Right ventricle myocardium inferior (tissue), 1 donor: ENCODE measurements at places on chromosomes 7 and 10. TPM values are rescaled to one million over a fixed set of nuclear protein-coding genes. Genes with fewer than 3 reads are reported as not detected.

DNA sequence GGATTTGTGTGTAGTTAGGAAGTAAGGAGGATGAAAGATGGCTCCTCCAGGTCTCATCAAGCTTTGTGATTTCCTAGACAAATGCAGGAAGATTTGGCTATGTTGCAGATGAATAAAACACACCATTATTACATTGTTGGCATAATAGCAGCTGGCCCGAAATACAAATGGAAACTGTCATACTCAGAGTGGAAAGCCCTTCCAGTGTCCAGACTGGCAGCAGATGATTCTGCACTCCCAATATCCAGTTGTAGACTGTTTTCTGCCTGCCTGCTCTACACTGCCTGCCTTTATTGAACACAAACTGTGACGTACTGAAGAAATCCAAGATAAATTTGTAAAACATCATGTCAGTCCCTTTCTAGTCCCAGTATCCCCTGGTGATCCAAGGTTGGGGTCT lies 99.7 kb upstream of the FZD1 start:
- no peak for DNase-seq

The TMEM176B gene
- total RNA-seq, result 43.1 TPM

The LIPN gene
- total RNA-seq, result not detected

- DNase-seq, result no peak
Observed at GRCh38 chr10:74156919-74157289, 5.9 kb downstream of the ADK start.

DNA sequence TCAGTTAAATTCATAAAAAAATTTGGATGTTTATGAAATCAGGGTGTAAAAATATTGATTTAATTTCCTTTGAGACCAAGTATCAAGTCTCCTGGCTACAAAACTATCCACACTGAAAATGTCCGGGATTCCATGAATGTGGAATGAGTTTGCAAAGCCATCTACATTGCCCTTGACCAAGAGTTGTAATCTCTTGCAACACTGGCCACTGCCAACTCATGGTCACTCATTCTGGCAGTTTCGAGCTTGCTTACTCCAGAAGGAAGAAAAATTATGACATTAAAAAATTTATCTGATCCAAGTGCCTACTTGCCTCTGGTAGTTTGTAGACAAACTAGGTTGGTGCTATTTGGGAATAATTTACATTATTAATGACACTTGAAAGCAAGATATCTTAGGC lies 84.2 kb downstream of the NPY start:
- DNase-seq, result no peak

DNA sequence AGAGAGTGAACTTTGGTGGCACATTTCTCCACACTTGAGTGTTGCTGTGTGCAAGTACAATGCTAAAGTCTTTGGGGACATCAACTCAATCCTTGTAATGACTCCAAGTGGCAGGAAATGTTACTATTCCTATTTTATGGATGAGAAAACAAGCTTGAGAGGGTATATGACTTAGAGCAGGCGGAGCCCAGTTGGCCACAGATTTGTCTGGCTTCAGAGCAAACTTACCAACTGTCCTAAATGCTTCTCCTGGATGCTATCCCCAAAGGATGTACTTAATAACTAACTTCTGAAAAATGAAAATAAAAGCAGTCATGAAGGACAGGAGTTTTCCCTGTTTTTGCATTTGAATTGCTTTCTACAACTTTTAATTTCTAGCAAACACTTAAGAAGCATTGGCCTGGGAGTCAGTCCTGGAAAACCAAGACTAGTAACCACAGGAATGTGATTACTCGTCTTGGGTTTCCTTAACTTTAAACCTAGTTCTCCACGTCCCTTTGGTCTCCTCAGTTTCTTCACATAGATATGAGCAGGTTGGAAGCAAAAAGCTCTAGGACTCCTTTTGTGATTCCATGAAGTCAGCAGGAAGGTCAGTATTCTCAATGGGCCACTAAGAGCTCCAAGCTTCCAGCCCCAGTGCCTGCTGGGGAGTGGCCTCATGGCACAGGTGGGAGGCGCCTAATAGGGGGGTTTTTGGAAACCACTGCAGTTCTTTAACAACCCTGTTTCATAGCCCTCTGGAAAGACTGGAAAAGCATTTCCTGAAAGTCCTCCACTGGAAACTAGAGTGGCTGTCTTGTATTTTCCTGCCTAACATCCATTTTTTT lies 140.8 kb downstream of the GLCCI1 start:
- DNase-seq, result no peak

DNA sequence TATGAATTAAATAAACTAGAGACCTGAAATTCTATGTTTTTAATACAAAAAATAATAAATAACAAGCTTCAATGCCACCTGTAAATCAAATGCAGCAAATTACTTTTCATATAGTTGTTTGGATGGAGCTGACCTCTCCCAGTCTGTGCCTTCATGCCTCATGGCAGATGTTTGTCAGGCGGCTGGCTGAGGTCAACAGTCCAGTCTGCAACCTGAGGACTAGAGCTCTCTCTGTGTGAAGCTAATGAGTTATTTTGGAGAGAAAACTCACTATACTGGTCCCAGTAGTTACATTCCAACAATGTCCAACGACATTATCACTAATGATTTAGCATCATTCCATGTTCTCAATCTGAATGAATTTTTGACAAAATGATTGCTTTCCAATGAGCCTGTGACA lies 746.2 kb upstream of the POM121L12 start:
- no peak for DNase-seq

DNA sequence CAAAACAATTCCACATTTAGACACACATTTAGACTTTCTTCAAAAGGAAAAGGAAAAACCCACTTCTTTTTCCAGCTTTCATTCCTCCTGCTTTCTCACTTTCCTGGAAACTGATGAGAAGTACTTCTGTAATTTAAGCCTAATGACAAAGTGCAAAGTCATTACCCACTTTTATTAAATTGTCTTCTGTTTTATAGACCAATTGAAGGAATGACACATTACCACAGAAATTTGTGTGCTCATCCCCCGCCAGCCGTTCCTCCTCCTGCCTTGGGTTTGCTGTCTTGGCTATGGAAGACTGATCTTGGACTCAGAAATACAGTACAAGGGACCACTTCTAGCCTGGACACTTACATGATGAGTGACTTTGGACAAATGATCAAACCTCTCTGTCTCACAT lies 717.8 kb downstream of the SORCS3 start:
- no peak for DNase-seq

The AKR1B15 gene
- total RNA-seq, result not detected

GRCh38 chr7:11478426-11478825 lies 353.6 kb downstream of the THSD7A start:
- DNase-seq, result no peak

DNA sequence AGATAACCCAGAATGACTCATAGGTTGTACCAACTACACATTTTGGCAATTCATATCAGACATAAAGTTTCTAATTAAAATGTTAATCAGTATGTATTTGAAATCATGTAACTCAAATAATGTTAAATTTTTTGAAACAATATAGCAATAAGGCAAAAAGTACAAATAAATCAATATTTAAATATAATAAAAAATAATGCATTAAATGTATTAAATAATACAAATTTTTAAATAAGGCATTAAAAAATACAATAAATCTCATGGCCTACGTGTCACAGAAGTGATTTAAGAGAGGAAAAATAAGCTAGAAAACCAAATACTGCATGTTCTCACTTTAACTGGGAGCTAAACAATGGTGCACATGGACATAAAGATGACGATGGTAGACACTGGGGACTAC lies 9.1 kb downstream of the PON2 start:
- no peak for DNase-seq
